ENCODE measurements at places on chromosomes 12 and 14.

GRCh38 chr12:101230547-101230946 lies 20.5 kb upstream of the SLC5A8 start:
- DNase-seq, result no peak

DNA sequence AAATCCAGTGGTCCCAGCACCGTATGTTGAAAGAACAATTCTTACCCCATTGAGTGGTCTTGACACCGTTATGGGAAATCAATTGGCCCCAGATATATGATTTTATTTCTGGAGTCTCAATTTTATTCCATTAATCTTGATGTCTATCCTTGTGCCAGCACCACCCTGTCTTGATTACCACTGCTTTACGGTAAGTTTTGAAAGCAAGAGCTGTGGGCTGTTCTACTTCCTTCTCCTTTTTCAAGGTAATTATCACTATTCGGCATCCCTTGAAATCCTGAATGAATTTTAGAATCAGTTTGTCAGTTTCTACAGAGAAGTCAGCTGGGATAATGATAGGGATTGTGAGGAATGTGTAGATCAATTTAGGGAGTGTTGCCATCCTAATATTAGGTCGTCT lies 160.8 kb upstream of the SFSWAP start:
- DNase-seq, result no peak

- no peak for DNase-seq
Observed at GRCh38 chr12:61993734-61994345, 266.4 kb upstream of the USP15 start.

DNA sequence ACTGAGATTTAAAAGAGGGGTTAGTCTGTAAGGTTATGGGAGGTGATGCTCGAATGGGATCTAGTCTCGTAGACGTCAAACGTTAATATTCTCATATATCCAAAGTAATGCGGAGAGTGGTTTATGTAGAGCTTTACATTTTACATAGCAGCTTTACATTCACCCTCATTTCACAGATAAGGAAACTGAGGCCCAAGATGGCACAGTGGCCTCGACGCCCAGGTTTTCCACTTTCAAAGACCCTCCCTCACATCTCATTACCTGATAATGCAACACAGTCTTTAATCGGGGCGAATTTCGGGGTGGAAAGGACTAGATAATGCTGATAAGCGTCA lies 450 bp upstream of the TDG start:
- no peak for DNase-seq

- no peak for DNase-seq
Observed at GRCh38 chr12:24463375-24463774, 485.5 kb downstream of the BCAT1 start.

- DNase-seq, result no peak
Observed at GRCh38 chr12:102479099-102479885, 1.1 kb downstream of the IGF1 start.

DNA sequence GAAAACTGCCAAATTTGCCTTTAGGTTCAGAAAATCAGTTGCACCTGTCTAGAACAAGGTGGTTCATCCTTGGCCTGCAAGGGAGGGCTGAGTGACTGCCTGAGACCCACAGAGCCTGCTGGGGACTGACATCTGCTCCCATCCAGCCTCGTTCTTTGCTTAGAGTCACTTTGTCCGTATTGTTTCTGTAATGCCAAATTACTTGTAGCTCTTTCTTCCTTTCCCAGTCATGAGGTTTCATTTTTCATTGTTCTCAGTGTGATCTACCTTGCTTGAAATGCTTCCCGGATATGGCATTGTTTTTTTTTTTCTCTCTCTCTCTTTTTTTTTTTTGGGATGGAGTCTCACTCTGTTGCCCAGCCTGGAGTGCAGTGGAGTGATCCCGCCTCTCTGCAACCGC lies 21.3 kb downstream of the TSPAN9 start:
- no peak for DNase-seq

GRCh38 chr14:100904307-100905087 lies 975 bp upstream of the RTL1 start:
- no peak for DNase-seq

DNA sequence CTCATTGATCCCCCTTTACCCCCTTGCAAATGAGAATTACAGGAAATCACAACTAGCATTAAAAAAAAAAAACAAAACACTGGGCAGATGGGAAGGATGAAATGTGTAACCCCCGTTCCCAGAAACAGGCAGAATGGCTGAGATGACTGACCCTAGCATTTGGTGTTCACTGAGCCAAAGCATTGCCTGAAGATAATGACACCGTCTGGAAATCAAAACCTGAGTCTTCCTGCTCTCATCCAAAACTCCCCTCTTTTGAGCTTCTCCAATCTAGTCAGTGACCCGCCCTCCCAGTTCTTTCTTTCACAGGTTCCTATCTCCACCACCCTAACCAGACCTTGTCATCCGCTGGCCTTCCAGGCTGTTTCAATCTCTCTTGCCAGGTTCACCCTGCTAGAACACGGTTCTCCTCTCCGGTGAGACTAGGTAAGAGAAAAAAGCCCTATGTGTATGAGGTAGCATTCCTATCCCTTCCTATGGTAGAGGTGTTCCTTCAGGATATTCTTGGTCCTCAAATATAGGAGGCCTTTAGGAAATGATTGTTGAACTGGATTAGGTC lies 21.3 kb downstream of the SUSD6 start:
- no peak for DNase-seq

GRCh38 chr14:89957791-89958190 lies 2.1 kb downstream of the TDP1 start:
- no peak for DNase-seq

GRCh38 chr12:81962126-81962856 lies 203.1 kb upstream of the PPFIA2 start:
- DNase-seq, result no peak

DNA sequence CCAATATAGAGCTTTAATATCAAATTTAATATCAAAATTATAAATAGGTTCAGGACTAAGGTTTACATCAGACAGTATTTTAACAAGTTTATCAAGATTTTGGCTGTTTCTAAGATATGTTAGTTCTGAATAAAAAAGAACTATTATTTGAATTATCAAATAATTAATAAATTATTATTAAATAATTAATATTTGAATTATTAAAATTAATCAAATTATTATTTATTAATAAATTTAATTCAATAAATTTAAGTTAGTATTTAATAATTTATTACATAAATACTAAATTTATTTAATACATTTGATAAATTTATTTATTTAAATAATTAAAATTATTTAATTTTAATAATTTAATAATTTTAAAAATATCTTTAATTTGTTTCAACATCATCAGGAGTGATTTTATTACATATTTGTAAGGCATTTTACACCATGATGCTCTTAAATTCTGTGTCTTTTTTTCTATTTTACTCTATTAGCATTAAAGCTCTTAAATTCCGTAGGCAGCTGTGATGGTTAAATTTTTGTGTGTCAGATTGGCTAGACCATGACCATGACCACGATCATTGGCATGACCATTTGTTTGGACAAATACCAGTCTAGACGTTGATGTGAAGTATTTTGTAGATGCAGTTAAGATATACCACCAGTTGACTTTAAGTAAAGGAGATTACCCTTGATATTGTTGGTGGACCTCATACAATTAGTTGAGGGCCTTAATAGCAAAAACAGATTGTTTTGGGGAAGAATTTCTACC lies 82.6 kb downstream of the BBS10 start:
- DNase-seq, result no peak

DNA sequence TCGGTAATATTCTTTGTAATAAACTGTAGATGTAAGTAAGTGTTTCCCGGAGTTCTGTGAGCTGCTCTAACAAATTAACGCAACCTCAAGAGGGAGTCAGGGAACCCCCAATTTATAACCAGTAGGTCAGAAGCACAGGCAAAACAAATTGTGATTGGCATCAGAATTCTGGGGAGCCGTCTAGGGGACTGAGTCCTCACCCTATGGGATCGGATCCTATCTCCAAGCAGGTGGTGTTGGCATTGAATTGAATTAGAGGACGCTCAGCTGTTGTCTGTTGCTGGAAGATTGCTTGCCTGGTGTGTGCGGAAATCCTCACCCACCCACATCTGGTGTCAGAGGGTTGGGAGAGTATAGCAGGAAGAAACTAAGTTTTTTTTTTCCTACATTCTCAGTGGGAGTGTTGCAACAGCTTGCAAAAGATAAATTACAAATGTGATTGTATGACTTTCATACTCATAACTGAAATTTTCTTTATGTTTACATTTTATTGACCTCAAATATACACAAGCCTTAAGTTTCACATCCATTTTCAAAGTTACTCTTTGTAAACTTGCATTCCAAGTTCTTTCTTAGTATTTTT lies 5.5 kb downstream of the TMEM52B start:
- DNase-seq, result no peak

DNA sequence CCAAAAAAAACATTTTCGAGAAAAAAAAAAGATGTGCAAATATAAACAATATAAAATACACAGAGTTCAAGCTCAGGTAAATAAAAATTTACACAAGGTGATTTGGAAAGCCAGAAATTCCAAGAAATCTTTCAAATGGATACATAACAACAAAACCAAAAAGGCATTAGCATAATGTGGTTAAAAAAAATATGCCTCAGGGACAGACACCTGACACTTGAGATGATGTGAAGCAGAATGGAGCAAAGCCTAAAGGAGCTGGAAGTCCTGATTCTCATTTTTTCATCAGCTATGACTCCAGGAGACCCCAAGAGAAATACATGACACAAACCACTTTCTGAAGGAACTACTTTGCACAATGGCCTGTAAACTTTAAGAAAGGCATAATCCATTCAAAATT lies 98.6 kb downstream of the PPP2R5E start:
- DNase-seq, result no peak

GRCh38 chr12:102484017-102484416 lies 3.7 kb upstream of the IGF1 start:
- no peak for DNase-seq

- no peak for DNase-seq
Observed at GRCh38 chr14:28966416-28967233, 200.0 kb downstream of the FOXG1 start.

DNA sequence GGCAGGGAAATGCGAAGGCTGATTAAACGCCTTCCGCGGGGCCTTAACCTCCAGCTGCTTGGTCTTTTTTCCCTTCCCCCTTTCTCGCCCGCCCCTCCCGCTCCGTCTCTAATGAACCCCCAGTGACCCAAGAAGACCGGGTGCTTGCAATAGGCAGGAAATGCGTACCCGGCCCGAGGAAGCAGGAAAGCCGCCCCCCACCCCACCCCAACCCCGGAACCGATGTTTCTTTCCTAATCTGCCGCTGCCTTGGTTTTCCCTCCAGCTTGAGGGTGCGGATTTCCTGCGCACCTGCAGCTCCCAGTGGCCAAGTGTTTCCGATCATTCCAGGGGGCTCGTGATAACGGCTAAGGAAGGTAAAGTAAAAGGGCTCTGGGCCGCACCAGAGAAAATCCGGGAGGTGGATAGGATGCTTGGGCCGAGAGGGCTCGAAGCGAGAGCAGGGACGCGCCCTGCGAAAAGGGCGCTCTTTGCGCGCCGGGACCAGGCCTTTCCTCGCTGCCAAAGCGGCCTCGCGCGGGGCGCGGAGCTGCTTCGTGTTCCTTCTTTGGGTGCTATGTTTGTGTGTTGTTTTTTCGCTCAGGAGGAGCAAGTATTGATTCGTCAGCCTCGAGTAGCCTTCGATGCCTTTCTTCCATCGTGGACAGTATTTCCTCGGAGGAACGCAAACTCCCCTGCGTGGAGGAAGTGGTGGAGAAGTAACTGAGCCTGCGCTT lies 983 bp downstream of the MYF6 start:
- no peak for DNase-seq

DNA sequence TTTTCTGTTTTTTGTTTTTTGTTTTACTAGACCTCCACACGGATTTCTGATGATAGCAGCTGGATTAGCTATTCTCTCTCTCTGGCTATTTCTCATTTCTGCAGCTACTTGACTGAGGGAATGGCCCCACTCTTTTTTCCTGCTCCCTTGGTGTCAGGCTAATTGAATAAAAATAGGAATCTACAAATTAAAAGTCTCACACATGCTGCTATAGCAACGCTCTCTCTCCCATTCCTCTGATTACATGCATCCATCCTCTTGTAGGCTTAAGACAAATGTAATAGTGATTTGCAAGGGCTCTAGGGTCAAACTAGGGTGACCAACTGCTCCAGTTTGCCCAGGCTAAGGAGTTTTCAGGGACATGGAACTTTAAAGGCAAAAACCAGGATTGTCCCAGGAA lies 221.8 kb downstream of the PHLDA1 start:
- DNase-seq, result no peak

DNA sequence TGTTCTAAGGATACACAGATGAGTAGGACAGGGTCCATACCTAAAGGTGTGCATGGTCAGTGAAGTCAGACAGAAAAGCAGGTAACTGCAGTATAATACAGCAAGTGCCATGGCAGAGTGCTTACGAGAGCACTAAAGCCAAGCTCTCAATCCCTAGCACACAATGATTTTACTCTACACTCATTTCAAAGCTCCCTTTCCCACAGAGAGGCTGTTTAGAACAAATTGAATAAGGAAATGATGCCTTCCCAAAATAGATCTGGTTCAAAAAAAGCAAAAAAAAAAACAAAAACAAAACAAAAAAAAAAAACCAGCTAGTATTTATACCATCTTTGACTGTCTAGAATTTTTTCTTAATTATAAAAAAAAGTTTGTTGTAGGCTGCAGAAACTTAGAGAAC lies 74.1 kb downstream of the HECTD4 start:
- DNase-seq, result no peak

GRCh38 chr14:104993808-104994591 lies 8.4 kb downstream of the CLBA1 start:
- no peak for DNase-seq

- DNase-seq, result no peak
Observed at GRCh38 chr12:17028348-17028747, 422.4 kb upstream of the LMO3 start.

DNA sequence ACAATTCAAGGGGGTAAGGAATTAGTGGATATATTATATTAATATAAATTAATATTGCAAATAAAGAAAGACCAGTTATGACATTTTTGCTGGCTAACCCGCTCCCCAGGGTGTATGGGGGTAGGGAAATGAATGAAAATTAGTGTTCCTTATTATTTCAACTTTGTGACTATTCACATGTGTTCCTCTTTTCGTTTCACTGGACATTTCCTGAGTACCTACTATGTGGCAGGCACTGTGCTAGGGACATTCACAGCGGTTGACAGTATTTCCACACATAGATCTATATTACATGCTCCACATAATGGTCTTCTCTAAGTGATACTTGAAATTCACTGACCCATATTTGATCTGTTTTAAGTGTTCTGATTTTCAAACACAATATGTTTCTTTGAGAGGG lies 129.8 kb upstream of the USP15 start:
- no peak for DNase-seq

GRCh38 chr14:75559451-75560222 lies 18.8 kb upstream of the FLVCR2 start:
- no peak for DNase-seq

GRCh38 chr14:100577986-100578431 lies 9.2 kb downstream of the BEGAIN start:
- no peak for DNase-seq

DNA sequence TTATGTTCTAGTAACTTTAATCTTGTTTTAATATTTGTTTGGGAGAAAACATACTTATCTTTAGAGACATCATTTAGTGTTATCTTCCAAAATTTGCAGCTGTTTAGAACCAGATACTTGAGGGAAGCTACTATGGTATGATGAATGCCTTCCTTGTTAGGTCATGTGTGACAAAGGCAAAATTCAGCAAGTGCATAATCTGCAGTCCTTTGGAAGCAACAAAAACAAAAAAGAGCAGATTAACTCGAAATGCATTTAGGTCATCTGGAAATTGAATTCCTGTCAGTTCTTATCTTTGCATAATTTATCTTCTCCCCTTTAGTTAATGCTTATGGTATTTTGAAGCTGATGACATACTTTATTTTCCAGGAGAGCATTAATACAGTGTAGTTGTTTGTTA lies 3.5 kb downstream of the FBXO34 start:
- DNase-seq, result no peak

All from effector memory CD8-positive, alpha-beta T cell (primary cell).